ENCODE measurements at places on chromosomes 6 and 20.
A peak's percentile ranks its signal among the peaks of the same experiment; 100 is the strongest.

GRCh38 chr6:4287811-4288244 lies 152.5 kb upstream of the ECI2 start:
- no peak for DNase-seq

GRCh38 chr20:59525500-59526241 lies 78.7 kb upstream of the PHACTR3 start:
- peak; percentile 32 for DNase-seq

GRCh38 chr20:33401184-33401920 lies at the start of gene CDK5RAP1:
Gene CDK5RAP1 (minus strand): TSS chr20:33401519. CDS start chr20:33397064, 4,455 bp downstream.
- peak; percentile 91 for DNase-seq

- DNase-seq = peak; percentile 31
These were observed 5.2 kb upstream of the HMGN3 start for GRCh38 chr6:79239536-79240168.

All from inflammatory macrophage treated with lipopolysaccharide for 4 hours (primary cell).